Gastrocnemius medialis (tissue), 4 donors: ENCODE measurements at places on chromosomes 12 and 14.

GRCh38 chr14:94016446-94016976 lies 9.6 kb upstream of the OTUB2 start:
- H3K4me3 ChIP-seq = no peak overlapping the region
- DNase-seq = no peak
- no peaks in the 10 kb centered on the region for H3K4me1 ChIP-seq
- no peak overlapping the region for H3K27ac ChIP-seq
- no peaks in the 10 kb centered on the region for H3K36me3 ChIP-seq

DNA sequence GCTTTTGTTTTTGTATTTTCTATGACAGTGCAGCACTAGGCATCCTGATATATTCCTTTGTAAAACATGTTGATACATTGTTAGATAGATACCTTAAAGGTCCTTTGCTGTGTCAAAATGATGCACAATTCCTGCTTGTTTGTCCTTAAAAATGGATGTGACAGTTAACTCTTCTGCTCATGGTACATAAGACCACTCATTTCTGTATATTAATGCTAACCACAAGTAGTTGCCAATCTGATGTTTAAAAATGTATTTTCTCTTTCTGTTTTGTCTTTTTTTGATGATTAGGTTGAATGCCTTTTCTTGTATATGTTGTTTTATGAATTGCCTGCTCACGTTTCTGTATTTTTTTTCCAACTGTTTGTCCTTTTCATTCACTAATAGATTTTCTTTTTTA lies 35.1 kb downstream of the ATF7IP start:
- H3K27ac ChIP-seq = no peak overlapping the region
- H3K36me3 ChIP-seq = no peaks in the 10 kb centered on the region
- H3K4me3 ChIP-seq = no peak overlapping the region
- H3K27me3 ChIP-seq = no peaks in the 10 kb centered on the region
- DNase-seq = no peak

GRCh38 chr12:45629292-45629691 lies 100.2 kb upstream of the ARID2 start:
- H3K4me3 ChIP-seq = no peak overlapping the region
- no peaks in the 10 kb centered on the region for H3K27me3 ChIP-seq
- H3K36me3 ChIP-seq = no peaks in the 10 kb centered on the region
- no peak overlapping the region for H3K27ac ChIP-seq
- no peak for DNase-seq

- peaks cover 5% of the 10 kb centered on the region for H3K36me3 ChIP-seq
- H3K27ac ChIP-seq = peak overlapping the region; percentile 98
- no peak for DNase-seq
- H3K4me3 ChIP-seq = no peak overlapping the region
- H3K27me3 ChIP-seq = no peaks in the 10 kb centered on the region
These were observed 6.0 kb downstream of the ULK1 start for GRCh38 chr12:131900397-131900796.

GRCh38 chr12:107317751-107318555 lies 224.6 kb upstream of the CRY1 start:
- DNase-seq = peak; percentile 25
- H3K4me1 ChIP-seq = peaks cover 11% of the 10 kb centered on the region
- H3K27ac ChIP-seq = no peak overlapping the region
- no peaks in the 10 kb centered on the region for H3K36me3 ChIP-seq
- H3K4me3 ChIP-seq = peak overlapping the region; percentile 61

DNA sequence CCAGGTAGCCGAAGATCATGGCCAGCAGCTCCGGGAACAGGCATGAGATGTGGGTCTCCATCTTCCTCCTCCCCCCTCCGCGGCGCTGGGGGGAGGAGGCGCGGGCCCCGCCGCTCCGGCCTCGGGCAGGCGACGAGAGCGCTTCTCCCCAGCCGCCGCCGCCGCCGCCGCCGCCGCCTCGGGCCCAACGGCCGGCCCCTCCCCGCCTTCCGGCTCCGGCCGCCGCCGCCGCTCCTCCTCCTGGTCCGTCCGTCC lies 448 bp downstream of the FBXL14 start:
- no peaks in the 10 kb centered on the region for H3K36me3 ChIP-seq
- H3K4me3 ChIP-seq = peak overlapping the region; percentile 78
- H3K27me3 ChIP-seq = no peaks in the 10 kb centered on the region
- DNase-seq = no peak
- peak overlapping the region; percentile 90 for H3K27ac ChIP-seq

GRCh38 chr12:98002887-98003493 lies 512.4 kb upstream of the TMPO start:
- no peaks in the 10 kb centered on the region for H3K4me1 ChIP-seq
- no peak for DNase-seq
- H3K27ac ChIP-seq = no peak overlapping the region

- H3K4me3 ChIP-seq = no peak overlapping the region
- H3K36me3 ChIP-seq = no peaks in the 10 kb centered on the region
- no peak overlapping the region for H3K27ac ChIP-seq
- no peaks in the 10 kb centered on the region for H3K27me3 ChIP-seq
These were observed 107.1 kb upstream of the ARID2 start for GRCh38 chr12:45622210-45622937.
